ENCODE measurements at places on chromosomes 5 and 9.

- DNase-seq: no peak
These were observed 51.1 kb upstream of the SMARCA2 start for GRCh38 chr9:1964093-1964492.

- DNase-seq: no peak
These were observed 29.9 kb upstream of the C7 start for GRCh38 chr5:40879163-40879942.

DNA sequence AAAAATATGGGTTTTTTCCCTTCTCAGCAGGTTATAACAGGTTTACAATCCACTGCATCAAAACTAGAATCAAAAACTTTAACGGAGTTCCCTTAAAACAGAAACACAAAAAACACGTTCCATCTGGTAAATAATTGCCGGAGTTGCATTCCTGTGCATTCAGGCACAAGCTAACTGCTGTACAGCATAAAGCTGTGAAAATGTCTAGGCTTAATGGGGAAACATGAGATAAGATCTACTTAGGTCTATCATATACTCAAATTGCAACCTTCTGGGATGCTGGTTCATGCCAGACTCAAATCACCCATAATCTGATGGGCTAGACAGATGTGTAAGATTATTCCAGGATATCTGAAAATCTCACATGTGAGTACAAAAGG, 265.3 kb downstream of the DOCK8 start:
- no peak for DNase-seq

- DNase-seq: no peak
These were observed 136.7 kb downstream of the MPDZ start for GRCh38 chr9:13142776-13143175.

GRCh38 chr5:115377468-115378217, 81.2 kb upstream of the CCDC112 start:
- DNase-seq: no peak

- DNase-seq: no peak
These were observed 804 bp downstream of the MED10 start for GRCh38 chr5:6377582-6377904.

GRCh38 chr5:90214991-90215390, 194.6 kb downstream of the CETN3 start:
- no peak for DNase-seq

- no peak for DNase-seq
These were observed 393.8 kb upstream of the MEF2C start for GRCh38 chr5:89276566-89277305.

DNA sequence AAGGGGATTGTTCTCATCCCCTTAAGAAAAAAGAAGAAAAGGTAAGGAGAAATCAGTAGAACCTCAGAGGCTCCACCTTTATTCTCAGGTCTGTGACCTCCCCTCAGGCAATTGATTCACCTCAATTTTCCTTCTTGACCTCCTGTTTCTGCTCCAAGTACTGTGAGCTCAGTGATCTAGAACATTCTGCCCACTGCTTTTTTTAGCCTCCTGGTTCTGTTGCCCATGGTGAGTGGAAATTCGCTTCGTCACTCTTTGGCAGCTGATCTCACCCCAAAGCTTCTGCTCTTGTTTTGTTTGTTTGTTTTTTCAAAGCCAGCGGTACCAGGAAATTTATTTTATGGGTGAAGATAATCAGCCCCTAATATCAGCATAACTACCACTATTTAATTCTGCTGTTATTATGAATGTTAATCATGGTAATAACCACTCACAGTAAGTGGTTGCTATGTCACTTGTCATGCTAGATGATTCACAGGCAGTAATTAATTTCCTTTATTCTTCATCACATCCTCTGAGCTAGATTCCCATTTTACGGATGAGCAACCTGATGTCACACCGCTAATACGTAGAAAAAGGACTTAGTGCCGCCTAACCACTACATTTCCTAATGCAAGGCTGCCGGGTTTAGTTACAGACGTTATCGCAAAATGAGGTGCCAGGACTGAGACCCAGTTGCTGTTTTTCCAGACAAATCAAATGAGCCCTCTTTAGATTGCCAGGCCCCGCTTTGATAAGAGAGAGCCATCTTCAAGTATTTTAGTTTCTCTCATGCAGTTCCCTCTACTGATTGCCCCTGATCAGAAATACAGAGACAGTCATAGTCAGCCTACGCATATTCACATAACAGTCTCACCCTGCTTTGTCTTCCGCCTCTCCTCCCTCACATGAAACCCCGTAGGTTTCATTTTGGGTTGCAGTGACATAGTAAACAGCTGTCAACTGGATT, 78.2 kb downstream of the CYFIP2 start:
- DNase-seq: no peak

DNA sequence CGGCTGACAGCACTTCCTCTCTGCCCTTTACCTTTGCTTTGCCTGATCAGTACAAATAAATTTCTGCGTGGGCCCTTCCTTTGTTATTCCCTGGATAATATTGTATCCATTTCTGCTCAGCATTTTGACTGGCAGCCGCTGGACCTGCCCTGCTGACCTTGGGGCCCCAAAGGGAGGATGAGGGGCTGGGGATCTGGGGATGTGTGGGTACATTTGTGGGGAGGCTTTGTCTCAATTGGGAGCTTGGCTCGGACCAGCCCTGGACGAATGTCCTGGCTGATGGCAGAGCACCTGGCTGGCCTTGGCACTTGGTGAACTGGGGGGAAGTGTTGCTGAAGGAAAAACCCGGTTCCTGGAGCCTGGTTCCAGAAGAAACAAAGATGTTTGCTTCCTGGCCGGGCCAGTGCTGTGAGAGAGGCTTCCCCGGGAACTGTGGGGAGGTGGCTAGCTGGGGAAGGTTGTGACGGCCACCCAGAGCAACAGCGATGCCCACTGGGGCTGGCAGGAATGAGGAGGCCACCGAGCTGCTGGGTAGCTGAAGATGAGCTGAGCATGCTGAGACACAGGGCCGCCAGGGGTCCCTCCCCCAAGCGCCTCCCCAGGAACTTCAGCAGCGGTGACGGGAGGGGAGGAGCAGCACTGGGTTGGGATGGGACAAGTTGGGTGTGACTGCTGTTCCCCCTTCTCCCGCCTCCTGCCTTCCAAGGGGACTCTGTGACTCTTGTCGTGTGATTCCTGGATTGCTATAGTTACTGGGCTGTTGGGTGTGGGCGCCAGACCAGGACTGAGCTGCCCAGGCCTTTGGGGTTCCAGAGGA, 8.4 kb downstream of the LMX1B start:
- no peak for DNase-seq

DNA sequence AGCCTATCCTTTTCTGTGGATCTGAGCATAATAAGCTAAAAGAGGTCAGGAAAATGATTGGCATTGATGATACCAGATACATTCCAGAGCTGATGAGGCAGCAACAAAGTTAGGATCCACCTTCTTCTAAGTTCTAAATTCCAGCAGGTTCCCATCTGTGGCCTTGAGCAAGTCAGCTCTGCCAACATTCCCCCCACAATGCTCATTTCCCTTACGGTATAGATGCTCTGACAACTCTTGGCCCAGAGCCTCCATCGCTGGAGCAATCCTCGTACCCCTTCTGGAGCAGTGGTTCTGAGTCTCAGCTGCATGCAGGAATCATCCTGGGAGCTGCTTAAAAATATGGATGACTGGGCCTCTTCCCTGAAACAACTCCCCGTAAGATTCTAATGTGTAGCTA, 78.1 kb downstream of the MED27 start:
- DNase-seq: no peak

DNA sequence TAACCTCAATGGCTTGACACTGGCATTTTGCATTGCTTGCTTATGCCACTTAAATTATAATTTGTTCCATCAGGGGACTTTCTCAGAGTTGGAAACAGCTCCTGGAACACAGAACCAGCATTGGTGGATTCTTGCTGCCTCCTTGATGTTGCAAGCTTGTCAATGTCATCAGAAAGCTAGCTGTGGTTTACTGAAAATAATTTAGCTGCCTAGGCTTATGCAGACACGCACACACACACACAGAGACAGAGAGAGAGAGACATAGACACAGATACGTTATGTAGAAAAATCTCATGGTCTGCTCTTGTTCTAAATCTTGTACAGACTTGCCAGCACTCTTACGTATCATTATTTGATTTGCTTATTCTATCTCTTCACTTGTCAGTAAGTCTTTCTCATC, 78.0 kb downstream of the HMHB1 start:
- no peak for DNase-seq

GRCh38 chr5:1510631-1511030, 13.1 kb downstream of the LPCAT1 start:
- DNase-seq: no peak

DNA sequence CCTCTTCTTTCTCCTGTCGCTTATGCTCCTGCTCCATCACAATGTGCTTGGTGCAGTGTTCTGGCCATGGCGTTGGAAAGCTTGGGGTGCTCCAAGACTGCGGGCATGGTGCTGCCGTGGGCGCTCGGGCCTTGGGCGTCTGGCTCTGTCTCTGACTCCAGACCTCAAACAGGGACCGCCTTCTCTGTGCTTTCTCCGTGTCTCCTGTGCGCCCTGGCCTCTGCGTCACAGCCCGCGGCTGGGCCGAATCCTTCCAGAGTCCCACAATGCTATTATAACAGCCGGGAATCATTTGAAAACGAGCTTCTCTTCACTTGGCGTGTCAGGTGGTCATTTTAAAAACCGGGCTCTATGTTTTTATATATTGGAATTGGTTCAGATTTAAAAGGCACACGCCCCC, 32.4 kb upstream of the PUM3 start:
- no peak for DNase-seq

- DNase-seq: no peak
These were observed 30.8 kb upstream of the REEP2 start for GRCh38 chr5:138408023-138408422.

GRCh38 chr5:131610198-131611063, 24.6 kb downstream of the RAPGEF6 start:
- no peak for DNase-seq

GRCh38 chr5:109558952-109559351, 130.8 kb upstream of the MAN2A1 start:
- no peak for DNase-seq

GRCh38 chr5:32394981-32395380, 49.6 kb downstream of the ZFR start:
- no peak for DNase-seq

GRCh38 chr5:45737153-45737552, 41.0 kb upstream of the HCN1 start:
- no peak for DNase-seq

- no peak for DNase-seq
These were observed 142.4 kb downstream of the C9orf152 start for GRCh38 chr9:110065532-110065931.

DNA sequence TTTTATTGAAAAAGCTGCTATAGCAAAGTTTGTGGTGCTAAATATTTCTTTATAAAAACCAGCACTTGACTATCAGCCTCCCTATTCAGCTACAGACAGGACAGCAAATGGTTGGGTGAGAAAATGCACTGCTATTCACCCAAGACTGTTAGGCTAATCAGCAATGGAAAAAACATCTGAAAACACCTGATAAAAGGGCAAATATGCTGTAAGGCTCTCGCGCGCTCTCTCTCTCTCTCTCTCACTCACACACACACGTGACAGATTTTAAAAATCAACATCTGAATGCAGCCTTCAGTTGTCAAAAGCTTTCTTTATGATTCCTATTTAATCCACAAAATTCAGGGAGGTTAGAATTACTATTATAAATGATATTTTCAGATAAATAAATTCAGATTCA, 80.2 kb downstream of the HTR4 start:
- no peak for DNase-seq

DNA sequence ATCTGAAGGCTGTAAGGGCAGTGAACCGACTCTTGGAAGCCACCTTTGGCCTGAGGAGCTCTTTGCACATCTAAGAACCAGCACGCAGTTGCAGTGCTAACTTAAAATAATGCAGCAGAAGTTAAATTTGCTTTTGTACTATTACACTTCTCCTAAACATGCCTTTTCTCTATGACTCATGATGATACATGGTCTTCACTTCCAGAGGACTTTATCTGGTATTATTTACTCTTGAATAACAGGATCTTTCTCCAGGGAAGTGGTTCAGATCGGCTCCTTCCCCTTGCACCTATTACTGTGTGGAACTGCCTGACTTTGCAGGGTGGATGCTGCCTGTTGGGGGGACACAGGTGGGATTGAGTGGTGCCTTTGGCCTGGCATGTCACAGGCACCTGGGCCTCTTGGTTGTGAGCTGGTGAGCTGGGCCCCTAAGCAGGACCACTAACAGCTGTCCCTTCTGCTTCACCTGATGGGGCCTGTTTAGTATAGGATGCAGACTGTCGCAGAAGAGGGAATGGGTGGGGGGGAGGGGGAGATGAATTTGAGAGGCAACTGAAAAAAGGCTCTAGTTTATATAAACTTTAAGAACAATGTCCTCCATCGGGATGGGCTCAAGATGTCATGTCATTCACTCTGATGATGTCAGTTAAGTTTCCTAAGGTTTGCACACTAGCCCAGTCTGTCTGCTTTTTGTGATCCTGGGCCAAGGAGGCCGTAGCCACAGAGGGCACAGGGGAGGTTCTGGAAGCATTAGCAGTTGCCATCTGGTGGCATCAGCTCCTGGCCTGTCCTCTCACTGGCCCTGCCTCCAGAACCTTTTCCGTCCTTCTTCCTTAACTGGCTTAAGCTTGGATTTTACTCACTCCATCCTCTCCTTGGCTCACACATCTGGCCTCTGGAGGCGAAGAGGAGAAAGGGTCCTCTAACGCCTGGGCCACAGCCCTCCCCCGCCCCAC, 33.9 kb upstream of the GABBR2 start:
- DNase-seq: no peak

DNA sequence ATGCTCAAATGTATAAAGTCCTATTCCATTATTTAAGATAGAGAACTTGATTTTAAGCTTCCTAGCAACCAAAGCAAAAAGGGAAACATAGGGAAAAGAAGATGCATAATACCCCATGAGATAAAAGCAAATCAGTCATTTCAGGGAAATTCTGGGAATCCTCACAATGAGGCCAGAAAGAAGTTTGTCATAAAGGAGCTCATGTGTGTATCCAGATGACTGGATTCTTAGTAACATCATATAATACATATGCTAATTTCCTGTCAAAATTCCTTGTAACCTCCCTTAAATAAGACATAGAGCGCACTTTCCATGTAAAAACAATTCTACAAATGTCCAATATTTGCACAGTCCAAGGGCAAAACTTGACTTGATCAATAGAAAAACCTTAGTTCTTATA, 411.0 kb upstream of the WWC1 start:
- DNase-seq: no peak

DNA sequence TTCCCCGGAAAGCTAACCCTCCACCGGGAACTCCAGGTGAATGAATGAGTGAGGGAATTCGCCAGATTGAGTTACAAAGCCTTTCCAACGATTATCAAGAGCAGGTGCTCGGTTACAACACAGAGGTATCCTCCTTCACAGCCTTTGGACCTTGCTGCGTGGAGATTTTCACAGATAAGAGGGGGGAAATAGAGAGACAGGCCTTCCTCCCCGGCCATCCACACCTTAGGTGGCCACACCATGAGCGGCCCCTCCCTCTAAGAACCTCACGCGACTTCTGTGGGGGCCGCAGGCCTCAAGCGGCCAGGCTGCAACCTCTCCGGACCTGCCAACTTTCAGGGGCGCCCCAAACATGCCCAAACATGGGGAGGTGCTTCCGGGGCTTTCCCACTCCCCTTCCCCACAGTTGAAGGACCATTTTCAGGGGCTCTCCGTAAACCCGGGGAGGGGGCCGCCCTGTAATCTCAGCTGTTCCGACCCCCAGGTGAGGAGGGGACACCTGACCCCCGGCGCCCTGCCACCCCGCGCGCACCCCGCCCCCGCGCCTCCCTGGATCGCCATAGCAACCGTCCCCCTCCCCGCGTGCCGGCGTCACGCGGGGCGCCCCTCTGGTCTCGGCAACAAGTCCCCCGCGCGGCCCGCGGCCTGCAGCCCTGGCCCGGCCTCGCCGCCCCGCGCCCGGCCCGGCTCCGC, 603 bp downstream of the DENND1A start:
- peak; percentile 9 for DNase-seq

- no peak for DNase-seq
These were observed 38.9 kb upstream of the SLC2A8 start for GRCh38 chr9:127358023-127358535.

GRCh38 chr5:89628876-89629635, 746.1 kb upstream of the MEF2C start:
- DNase-seq: no peak
